ENCODE measurements at places on chromosomes 6 and 20.

- peak; percentile 92 for DNase-seq
Observed at GRCh38 chr6:150417899-150418826, 49.4 kb downstream of the IYD start.

- DNase-seq = no peak
Observed at GRCh38 chr6:11083491-11083890, 10.1 kb upstream of the SMIM13 start.

- no peak for DNase-seq
Observed at GRCh38 chr6:167549213-167549612, 224.3 kb downstream of the TTLL2 start.

- DNase-seq = no peak
Observed at GRCh38 chr6:78324213-78324612, 543.1 kb upstream of the IRAK1BP1 start.

- DNase-seq = no peak
Observed at GRCh38 chr6:2755456-2755855, 4.7 kb upstream of the MYLK4 start.

DNA sequence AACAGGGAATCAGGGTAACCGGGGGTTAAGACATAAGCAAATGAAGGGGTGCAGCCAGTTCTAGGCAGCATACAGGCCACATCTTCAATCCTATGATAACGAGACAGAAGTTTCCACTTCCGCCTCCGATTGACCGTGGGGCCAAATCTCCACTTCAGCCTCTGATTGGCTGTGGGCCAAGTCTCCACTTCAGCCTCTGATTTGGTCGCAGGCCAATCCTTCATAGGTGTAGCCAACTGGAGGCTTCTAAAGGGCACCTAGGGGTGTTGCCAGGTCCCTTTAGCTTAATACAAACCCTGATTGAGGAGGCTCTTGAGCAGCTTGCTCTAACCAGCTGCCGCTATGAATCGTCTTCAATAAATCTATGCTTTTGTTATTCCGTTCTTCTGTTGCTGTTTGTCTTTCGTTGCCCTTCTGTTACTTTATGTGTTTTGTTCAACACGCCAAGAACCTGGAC is 2.1 kb upstream of the ERGIC3 start:
- DNase-seq = peak; percentile 52

GRCh38 chr20:44467289-44467883 is 8.3 kb upstream of the TTPAL start:
- DNase-seq = no peak

DNA sequence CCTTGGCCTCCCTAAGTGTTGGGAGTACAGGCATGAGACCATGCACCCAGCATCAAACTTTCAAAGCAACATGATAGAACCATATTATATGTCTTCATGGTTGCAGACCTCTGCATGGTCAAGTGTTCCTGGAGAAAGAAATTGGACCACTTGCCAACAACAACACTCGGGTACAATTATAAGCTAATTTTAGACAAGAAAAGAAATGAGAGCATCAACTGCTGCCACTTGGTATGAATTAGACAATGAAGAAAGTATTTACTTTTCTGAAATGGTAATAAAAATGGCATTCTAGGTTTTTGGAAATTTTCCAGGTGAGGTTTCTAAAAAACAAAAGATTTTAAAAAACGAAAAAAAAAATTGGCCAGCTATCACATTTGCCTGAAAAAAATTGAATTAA is 7.7 kb upstream of the PM20D2 start:
- no peak for DNase-seq

GRCh38 chr6:8845690-8846089 is 410.3 kb upstream of the SLC35B3 start:
- no peak for DNase-seq

DNA sequence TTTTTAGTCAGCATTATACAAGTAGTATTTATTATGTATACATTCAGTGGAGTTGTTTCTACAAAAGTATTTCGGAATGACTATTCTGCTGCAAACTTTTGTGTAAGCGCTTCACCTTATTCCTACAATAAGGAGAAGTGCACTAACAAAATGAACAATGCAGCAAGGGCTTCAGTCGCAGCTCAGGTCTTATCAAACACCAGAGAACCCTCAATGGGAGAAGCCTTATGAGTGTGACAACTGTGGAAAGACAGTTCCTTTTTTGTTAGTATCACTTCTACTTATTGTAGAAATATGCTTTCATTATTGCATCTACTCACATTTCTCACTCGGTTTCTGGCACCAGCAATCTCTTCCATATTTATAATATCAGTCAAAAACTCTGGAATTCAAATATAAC is 18.8 kb downstream of the ZKSCAN3 start:
- DNase-seq = no peak

DNA sequence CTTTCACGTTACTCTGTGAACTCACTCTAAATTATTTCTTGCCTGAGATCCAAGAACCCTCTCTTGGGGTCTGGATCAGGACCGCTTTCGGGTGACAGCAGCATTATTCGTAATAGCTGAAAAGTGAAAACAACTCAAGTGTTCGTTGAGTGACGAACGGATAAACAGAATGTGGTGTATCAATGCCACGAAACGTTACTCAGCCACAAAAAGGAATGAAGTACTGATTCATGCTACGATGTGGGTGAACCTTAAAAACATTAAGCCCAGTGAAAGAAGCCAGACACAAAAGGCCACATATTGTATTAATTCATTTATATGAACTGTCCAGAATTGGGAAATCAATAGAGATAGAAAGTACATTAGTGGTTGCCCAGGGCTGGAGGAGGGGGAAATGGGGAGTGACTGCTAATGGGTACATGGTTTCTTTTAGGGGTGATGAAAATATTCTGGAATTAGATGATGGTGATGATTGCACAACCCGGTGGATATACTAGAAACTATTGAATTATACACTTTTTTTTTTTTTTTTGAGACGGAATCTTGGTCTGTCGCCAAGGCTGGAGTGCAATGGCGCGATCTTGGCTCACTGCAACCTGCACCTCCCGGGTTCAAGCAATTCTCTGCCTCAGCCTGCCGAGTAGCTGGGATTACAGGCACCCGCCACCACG is 8.4 kb downstream of the PTGIS start:
- DNase-seq = no peak

- no peak for DNase-seq
Observed at GRCh38 chr20:24628985-24629384, 159.6 kb downstream of the SYNDIG1 start.

GRCh38 chr6:107215334-107215733 is 100.0 kb upstream of the BEND3 start:
- DNase-seq = no peak

DNA sequence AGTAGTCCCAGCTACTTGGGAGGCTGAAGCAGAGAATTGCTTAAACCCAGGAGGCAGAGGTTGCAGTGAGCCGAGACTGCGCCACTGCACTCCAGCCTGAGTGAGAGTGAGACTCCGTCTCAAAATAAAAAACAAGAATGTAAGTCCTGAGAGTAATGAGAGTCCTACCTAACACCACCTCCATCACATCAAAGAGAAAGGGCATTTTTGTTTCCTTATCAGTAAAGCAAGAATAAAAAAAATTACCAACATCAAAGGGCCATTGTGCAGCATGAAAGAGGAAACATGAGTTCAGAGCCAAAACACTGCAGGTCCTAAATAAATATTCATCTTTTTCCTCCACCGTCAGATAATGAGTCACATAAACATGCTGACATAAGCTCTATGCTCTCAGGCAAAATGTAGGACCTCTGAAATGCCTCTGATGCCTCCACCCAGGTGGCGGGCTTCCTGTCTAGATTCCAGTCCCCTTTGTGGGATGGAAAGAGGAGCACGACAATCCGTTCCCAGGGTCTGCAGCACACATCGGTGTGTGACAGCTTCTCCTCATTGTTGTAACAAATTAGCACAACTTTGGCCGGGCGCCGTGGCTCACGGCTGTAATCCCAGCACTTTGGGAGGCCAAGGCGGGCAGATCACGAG is 7.2 kb downstream of the ATP9A start:
- no peak for DNase-seq

DNA sequence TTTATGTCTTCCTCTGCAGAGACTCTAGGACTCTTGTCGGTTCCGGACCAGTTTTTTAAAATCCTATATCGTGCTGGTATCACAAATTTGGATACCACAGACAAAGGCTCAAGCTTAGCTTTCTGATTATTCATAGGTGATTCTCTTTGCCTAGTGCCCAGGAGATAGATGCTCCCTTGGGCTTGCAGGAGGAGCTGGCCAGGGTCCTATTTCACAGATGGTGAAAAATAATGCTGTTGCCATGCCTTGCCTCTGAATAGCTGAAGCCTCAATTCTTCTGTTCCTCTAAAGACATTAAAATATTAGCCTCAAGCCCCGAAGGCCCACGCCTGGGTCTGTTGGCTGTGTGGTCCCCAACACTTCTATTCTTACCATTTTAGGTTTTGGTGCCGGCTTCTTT is 123.9 kb upstream of the BACH2 start:
- no peak for DNase-seq

DNA sequence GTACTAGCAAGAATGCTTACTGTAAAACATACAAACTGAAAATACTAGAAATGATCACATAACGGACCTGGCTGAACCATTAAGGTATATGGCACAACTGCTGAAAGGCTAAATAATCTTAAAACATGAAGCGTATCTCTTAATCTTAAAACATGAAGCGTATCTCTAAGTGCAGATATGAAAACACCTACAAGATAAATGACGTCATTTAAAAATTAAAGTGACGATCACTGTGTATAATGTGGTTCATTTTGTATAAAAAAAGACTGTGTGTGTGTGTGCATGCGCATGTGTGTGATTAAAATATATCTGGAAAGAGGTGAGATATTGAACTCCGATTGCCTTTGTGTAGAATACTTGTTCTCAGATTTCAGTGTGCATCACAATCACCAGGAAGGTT is 780.4 kb downstream of the KIF16B start:
- no peak for DNase-seq

GRCh38 chr6:44059359-44060346 is 67.6 kb downstream of the MRPL14 start:
- peak; percentile 59 for DNase-seq

GRCh38 chr6:4323322-4323721 is 187.9 kb upstream of the ECI2 start:
- DNase-seq = no peak

DNA sequence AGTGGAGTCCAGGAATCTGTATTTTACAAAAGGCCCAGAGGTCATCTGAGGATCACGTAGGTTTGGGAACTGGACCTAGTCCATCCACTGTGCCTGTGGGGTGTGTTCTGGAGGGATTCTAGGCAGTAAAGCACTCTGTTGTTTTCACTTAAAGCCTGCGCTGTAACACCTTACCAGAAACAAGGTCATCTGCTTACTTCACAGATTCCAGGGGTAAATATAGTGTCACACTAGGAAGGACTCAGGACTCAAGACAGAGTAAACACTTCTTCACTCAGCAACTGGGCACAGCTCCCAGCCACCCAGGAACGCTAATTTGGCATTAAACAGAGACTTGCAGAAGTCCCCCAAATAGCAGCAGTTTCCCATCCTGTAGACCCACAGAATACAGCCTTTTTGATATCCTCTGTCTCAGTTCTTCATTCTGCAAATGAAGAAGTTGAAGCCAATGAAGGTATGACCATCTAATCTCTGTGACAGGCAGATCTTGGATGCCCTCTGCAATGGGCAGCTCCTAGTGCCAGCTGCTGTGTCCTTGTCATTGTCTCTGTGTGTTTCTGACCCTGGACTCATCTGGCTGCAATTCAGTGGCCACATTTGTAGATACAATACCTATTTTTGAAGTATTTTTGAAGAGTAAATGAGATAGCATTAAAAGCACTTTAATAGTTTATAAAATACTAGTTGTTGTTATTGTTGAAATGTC is 129.1 kb downstream of the SLC24A3 start:
- no peak for DNase-seq

GRCh38 chr20:23497536-23497935 is 6.6 kb downstream of the CST8 start:
- DNase-seq = no peak

GRCh38 chr20:48406498-48406897 is 421.3 kb downstream of the PREX1 start:
- DNase-seq = no peak

- DNase-seq = no peak
Observed at GRCh38 chr6:13098793-13099570, 229.4 kb downstream of the TBC1D7 start.

All from umbilical cord (tissue), 2 donors.